Thymus (tissue), 14 donors: ENCODE measurements at places on chromosomes 11 and 22. TPM values are rescaled to one million over a fixed set of nuclear protein-coding genes. Genes with fewer than 3 reads are reported as not detected.
A peak's percentile ranks its signal among the peaks of the same experiment; 100 is the strongest.

DNA sequence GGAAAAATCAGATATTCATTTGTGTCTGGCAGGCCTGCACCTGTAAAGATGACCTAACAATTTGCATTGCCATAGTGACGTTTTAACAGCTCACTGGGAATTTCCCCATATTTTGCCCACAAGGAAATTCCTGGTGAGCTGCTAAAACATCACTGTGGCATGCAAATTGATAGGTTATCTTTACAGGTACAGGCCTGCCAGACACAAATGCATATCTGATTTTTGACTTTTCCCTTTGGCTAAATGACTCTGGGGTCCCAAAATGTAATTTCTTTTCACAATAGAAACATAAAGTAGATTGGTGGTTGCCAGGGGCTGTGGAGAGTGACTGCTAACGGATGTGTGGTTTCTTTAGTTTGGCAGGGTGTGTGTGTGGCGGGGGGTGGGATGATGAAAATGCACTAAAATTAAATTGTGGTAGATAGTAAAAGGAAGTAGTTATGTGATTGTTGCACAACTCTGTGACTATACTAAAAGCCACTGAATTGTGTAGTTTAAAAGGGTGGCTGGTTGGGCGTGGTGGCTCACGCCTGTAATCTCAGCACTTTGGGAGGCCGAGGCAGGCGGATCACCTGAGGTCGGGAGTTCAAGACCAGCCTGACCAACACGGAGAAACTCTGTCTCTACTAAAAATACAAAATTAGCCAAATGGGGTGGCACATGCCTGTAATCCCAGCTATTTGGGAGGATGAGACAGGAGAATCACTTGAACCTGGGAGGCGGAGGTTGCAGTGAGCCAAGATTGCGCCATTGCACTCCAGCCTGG lies 18.5 kb upstream of the FEZ1 start:
- DNase-seq, result peak; percentile 8

Gene FGF3
- polyA plus RNA-seq, result 0.09 TPM

GRCh38 chr11:20388096-20389055 lies 860 bp downstream of the PRMT3 start:
- DNase-seq, result no peak

GRCh38 chr11:66317723-66318599 lies 1.1 kb upstream of the CD248 start:
- DNase-seq, result peak; percentile 96

- DNase-seq, result no peak
Measured at GRCh38 chr11:4916581-4916980, 2.6 kb downstream of the OR51G2 start.

Gene CREB3L1
- 2.2 TPM for polyA plus RNA-seq

- DNase-seq, result no peak
Measured at GRCh38 chr11:107570015-107570414, 4.5 kb upstream of the ALKBH8 start.

Gene GGTLC3
- polyA plus RNA-seq, result 0.07 TPM

- DNase-seq, result no peak
Measured at GRCh38 chr11:95222817-95223216, 8.2 kb downstream of the SESN3 start.

Gene C1QTNF4
- polyA plus RNA-seq, result 2.6 TPM

Gene A4GALT
- polyA plus RNA-seq, result 20.9 TPM

DNA sequence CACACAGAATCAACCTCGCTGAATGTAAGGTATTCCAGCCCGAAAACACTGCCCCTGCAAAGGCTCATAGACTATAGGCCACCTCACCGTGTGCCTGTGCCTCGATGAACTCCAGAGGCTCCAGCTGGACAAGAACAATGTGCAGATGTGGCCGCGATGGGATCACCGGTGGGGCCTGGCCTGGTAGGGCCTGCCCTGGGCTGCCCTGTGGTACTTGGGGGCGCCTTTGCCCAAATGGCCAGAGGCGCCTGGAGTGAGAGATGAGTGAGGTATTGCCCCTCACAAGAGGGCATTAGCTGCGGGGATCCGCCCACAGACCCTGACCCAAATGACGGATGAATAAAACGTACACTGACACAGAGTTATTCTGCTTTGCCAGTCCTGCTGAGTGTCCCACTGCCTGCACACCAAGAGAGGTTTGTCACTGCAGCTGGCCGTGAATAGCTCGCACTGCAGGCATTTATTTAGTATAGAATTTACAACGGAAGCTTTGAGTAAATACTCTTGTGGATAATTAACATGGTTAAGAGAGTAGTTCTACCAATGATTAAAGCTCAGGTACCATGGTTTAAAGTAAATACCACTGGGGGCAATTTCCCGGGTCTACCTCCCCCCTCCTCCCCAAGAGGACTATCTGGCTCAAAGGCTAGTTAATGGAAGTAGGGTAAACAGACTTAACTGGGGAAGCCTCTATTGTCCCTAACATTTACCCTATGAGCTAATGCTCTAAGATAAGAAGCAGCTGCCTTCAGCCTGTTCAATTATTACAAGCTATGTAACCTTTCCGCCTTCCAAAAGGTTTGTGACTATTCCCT lies 101.1 kb upstream of the IGLL5 start:
- DNase-seq, result no peak

Gene OR4D5
- polyA plus RNA-seq, result not detected

DNA sequence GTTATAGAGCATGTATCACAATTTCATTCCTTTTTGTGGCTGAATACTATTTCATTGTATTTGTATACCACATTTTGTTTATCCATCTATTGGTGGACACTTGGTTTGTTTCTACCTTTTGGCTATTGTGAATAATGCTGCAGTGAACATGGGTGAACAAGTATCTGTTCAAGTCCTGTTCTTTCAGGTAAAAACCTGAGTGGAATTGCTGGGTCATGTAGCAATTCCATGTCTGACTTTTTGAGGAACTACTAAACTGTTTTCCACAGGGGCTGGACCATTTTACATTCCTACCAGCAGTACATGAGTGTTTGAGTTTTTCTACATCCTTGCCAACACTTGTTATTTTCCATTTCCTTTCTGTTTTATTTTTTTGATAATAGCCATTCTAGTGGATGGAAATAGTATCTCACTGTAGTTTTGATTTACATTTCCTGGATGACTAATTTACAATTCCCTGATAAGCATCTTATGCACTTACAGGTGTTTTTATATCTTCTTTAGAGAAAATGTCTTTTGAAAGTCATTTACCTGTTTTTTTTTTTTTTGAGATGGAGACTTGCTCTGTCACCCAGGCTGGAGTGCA lies 12.2 kb downstream of the CABIN1 start:
- DNase-seq, result no peak

Gene OR6T1
- polyA plus RNA-seq, result not detected

DNA sequence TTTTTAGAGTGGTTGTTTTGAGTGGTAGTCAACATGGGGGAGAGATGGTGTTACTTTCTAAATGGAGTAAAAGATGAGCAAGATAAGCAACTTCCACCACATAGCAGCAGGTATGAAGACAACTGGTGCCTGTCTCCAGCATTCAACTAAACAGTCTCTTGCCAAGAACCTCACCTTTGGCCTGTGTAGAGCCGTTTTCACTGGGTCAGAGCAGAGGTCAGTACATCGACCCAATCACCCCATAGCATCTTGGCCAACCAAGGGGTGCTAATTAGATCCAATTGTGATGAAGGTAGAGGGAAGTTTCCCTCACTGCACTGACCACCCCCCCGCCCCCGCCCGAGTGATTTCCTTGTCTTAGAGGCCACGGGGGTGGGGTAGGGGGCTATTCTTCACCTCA lies 188.2 kb downstream of the BLID start:
- DNase-seq, result no peak

- DNase-seq, result peak; percentile 41
Measured at GRCh38 chr11:35066783-35067423, 72.1 kb upstream of the CD44 start.

DNA sequence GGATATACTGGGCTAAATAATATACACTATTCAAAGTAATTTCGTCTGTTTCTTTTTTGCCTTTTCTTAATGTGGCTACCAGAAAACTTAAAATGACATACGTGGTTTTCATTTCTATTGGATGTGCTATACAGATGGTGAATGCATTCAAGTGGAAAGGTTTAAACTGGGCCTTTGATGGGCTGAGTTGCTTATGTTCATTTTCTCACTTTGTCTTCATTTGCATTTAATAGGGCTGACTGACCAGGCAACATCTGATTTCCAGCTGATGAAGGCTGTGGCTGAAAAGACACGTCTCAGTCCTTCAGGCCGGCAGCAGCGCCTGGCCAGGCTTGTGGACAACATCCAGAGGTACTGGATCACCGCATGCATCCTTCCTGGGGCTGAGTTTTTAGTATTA lies 27.9 kb downstream of the PIWIL4 start:
- no peak for DNase-seq

Gene LARGE2
- polyA plus RNA-seq, result 12.2 TPM

DNA sequence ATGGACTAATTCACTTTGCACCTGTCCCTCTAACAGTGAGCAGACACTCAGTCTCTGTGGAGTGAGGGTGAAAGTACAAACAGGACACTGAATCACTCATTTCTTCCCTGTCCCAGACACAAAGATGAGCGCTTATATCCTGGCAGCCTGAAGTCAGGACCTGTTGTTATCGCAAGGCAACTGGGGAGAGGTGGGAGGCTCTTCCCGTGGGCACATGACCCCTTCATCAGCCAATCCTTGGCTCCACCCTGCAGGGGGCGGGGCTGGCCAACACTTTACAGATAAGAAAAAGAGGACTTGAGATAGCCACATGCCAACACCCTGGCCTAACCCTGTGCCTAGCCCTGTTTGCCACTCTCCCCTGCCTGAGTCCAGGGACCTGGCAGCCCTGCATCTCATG lies 29.5 kb upstream of the TESMIN start:
- DNase-seq, result no peak

Gene MPEG1
- polyA plus RNA-seq, result 24.6 TPM

GRCh38 chr22:18130699-18131429 lies 19.1 kb upstream of the USP18 start:
- no peak for DNase-seq

GRCh38 chr22:33898121-33898520 lies 22.2 kb downstream of the LARGE1 start:
- DNase-seq, result no peak

GRCh38 chr11:119783466-119784400 lies 54.7 kb upstream of the NECTIN1 start:
- DNase-seq, result no peak

DNA sequence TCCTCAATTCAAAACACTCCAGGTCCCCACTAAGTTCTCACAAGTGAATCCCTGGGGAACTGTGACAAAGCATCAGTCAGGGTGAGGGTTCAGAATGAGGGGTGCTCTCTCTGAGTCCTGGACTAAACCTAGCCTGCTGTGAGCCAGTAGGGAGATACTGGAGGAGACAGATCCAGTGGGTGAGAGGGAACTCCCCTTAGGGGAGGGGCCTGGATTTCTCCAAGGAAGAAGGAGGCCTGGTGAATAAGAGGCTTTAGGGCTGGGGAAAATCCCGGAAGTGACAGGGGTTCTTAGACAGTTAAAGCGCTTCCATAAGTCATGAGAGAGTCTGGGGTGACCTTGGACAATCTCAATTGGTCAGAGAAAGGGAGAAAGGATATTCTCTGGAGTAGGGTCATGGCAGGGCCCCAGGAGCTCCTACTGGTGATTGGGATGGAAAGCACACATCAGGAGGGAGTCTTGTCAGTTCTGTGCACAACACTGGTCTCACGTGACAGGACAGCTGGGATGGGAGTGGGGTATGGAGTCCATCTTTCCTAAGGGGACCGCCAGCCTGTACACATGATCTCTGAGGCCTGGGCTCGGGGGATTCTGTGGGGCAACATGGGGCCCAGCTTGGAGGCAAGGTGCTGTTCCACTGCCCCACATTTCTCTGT lies 1.5 kb downstream of the TBC1D10A start:
- DNase-seq, result no peak

GRCh38 chr11:44305470-44306051 lies 4.4 kb downstream of the ALX4 start:
- DNase-seq, result no peak

GRCh38 chr11:11038352-11038751 lies 180.5 kb upstream of the ZBED5 start:
- no peak for DNase-seq

Gene RAG2
- polyA plus RNA-seq, result 16.5 TPM

- peak; percentile 51 for DNase-seq
Measured at GRCh38 chr22:17159504-17159951, 451 bp upstream of the HDHD5 start.

Gene ANKK1
- polyA plus RNA-seq, result 2.4 TPM

- peak; percentile 14 for DNase-seq
Measured at GRCh38 chr11:73597336-73597955, 466 bp downstream of the FAM168A start.

Gene MTNR1B
- polyA plus RNA-seq, result 0.02 TPM

DNA sequence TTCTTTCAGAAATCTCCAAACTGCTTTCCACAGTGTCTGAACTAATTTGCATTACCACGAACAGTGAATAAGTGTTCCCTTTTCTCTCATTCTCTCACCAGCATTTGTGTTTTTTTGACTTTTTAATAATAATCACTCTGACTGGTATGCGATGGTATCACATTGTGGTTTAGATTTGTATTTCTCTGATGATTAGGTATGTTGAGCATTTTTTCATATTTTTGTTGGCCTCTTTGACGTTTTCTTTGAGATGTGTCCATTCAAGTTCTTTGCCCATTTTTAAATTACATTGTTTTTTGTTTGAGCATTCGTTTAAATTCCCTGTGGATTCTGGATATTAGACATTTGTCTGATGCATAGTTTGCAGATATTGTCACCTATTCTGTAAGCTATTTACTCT lies 1639.6 kb upstream of the TENM4 start:
- DNase-seq, result no peak

- DNase-seq, result no peak
Measured at GRCh38 chr11:111733611-111734088, 32.5 kb downstream of the PPP2R1B start.

- DNase-seq, result no peak
Measured at GRCh38 chr11:70480711-70481110, 82.4 kb downstream of the CTTN start.

Gene APOBEC3G
- 43.1 TPM for polyA plus RNA-seq

Gene ROBO4
- polyA plus RNA-seq, result 3.7 TPM

DNA sequence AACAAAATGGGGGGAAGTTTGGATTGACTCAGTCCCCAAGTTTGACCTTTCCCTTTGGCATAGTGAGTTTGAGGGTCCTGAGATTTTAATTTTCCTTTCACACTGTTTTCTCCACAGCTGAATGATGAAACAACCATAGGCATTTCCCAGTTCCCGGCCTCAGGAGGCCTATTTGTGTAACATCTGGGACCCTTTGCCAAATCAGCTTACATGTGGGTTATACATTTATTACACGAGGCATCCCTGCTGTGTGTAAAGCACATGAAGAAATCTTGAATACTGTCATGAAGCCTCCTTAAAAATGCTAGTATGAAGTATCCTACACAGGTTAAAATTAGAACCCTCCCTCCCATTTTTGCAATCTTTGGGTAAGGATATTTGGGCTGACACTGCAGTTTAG lies 44.6 kb upstream of the SPON1 start:
- DNase-seq, result no peak

DNA sequence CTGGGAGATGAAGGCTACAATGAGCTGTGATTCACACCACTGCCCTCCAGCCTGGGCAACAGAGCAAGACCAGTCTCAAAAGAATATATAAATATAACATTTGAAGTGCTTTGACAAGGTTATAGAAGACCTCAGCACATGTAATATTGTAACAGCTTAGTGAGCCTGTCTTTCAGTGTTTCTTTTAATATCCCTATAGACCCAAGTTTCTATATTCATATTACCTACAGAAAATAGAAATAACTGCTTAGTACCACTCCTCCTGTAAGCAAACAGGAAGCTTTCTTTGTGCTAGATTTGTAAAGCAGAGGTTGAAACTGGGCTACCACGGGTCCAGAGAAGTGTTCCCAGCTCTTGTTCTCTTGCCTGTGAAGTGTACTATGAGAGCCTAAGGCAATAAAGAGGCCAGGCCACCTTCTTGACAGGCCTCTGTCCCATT lies 68.2 kb downstream of the PPP2R1B start:
- DNase-seq, result no peak

Gene TRIM34
- 8.0 TPM for polyA plus RNA-seq
